Ureter (tissue), 1 donor: ENCODE measurements at places on chromosomes 5 and 9. TPM values are rescaled to one million over a fixed set of nuclear protein-coding genes. Genes with fewer than 3 reads are reported as not detected.

The BAG1 gene
- 139 TPM for total RNA-seq

GRCh38 chr5:124962111-124962510 is 215.7 kb upstream of the ZNF608 start:
- DNase-seq: no peak

DNA sequence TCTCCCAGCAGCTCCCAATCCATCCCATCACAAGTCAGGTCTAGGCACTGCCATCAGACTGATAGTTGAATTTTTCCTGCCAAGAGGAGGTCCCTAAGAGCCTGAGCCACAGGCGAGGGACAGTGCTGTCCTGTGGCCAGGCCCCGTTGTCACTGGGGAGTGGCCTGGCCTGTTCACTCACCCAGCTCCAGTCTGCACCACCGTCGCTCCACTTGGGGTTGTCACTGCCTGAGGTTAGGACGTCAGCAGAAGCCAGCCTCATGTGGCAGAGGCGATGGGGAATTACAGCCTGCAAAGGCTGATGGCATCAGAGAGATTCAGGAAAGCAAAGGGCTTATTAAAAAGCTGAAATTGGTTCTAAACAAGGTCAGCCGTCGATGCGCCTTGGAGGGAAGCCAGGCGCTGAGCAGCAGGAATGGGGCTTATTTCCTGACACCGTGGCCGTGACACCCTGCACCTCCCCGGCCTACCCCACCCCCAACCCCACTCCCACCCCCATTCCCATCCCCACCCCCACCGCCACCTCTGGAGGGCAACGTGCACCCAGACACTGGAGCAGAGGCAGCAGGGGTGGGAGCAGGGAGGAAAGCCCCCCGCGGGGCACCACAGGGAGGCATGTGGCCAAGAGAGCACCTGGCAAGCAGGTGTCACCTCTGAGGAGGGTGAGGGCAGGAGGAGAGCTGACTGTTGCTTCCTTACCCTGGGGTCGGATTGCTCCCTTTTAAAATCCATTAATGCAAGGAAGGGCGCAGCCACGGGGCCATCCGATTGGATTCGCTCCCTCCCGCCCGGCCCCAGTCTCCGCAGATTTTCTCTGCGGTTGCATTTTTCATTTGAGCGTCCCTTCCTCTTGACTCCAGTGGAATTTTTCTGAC is 3.1 kb upstream of the DBH start:
- DNase-seq: no peak

The SLC6A3 gene
- 0.57 TPM for total RNA-seq

The TTC39B gene
- 18.6 TPM for total RNA-seq
